NCI-H2029 (cell line): ENCODE measurements at places on chromosomes 5 and 9.

GRCh38 chr5:73895471-73895870 lies 269.5 kb downstream of the ARHGEF28 start:
- DNase-seq = no peak

GRCh38 chr9:32502464-32502863 lies 23.5 kb downstream of the RIGI start:
- DNase-seq = no peak

DNA sequence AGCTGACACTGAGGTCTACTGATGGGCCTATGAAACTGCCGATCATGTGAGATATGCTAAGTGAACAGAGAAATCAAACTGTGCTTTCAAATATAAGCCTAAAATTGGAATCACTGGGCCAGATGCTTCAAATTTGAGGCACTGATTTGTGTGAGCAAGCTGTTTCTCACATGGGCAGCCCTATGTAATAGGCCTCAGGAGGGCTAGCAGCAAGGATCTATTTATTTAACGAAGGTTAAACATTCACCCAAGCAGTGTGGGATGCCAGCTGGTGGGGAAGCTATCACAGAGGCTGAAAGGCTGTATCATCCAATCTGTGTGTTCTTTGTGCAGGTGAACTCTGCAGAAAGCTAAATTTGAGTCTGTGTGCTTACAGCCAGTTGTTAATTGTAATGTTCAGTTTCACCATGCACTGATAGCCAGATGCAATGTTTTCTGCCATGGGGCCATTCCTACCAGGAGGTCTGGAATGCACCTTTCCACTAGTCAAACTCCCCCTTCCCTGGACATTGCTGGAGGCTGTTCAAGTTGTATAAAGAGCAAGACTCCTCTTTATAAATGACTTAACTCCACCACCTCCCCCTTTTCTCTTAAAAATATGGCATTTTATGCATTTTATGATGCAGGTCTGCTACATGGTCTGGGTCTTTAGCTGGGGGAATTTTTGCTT lies 228.9 kb downstream of the SH3GL2 start:
- no peak for DNase-seq

DNA sequence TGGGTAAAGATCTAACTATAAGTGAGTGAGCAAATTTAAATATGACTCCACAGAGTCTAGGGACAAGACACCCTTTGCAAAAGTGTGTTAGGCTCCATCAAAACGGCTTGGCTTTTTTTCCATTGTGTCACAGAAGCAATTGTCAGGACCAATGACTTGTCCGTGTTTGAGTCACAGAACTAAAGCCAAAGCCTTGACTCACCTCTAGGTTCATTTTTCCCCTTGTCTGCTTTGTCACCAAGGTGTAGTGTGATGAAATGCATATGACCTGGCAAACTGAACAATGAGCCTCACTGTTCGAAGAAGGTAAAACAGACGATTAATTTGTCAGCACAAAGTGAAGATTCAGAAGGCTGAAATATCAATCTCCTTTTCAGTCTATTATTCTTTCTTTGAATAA lies 331.0 kb downstream of the GLIS3 start:
- no peak for DNase-seq
